ENCODE measurements at places on chromosomes 2 and 18.

- no peak for DNase-seq
These were observed 3.8 kb upstream of the STEAP3 start for GRCh38 chr2:119219873-119220272.

- peak; percentile 38 for DNase-seq
These were observed 624 bp downstream of the METTL8 start for GRCh38 chr2:171432969-171433762.

DNA sequence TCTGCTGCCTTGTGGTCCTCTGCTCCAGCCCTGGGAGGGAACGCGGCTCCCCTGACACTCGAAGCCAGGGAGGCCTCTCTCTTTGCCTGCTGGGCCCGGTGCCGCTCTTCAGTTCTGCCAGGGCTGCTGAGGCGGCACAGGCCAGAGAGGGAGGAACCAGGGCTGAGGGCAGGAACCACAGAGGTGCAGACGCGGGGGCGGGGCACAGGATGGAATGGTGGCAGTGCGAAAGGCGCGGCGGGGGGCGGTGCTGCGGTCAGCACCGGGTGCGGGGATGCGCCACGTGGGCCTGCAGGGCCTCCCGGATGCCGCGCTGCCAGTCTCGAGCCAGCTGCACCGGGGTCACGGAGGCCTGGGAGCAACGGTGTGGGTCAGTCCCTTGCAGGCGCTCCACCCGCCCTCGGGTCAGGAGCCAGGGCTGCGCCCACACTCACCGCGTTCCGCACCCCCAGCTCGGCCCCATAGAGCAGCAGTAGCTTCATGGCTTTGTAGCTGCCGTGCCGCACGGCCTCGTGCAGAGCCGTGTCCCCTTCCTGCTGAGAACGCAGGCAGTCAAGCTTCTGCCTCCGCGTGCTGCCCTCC is 4.4 kb downstream of the ANKRD23 start:
- no peak for DNase-seq

DNA sequence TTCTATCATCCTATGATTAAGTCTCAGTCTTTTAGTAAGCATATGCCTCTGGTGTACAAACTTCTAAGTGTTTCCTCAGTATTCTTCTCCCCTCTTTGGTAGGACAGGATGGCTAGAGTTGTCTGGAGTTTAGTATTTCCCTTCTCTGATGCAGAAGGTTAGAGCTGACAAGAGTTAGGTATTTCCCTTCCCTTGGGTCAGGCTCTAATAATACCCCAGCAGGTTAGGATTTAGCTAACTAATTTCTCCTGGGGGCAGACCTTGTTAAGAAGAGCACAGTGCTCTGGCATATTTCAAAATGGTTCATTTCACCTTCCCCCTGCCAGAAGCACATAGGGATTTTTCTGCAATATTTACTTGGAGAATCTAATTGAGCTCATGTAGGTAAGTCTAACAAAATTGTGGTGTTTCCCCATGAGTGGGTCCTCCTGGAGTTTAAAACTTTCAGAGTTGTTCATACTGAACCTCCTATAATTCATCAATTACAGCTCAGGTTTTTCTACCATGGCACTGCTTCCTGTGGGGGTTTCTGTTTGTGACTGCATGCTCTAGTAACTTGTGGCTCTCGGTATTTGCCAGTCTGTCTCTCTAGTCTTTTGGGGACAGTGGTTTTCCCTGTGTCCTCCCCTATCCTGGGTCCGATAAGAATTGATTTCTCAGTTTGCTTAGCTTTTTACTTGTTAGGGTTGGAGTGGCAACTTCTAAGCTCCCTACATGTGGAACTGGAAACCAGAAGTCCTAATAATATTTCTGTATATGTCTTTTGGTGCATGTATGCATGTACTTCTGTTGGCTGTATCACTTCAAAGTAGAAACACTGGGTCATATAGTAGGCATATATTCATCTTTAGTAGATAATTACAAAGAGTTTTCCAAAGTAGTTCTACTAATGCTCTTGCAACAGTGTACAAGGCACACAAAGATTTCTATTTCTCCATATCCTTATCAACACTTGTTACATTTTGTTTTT is 77.7 kb downstream of the GDF7 start:
- DNase-seq = no peak

DNA sequence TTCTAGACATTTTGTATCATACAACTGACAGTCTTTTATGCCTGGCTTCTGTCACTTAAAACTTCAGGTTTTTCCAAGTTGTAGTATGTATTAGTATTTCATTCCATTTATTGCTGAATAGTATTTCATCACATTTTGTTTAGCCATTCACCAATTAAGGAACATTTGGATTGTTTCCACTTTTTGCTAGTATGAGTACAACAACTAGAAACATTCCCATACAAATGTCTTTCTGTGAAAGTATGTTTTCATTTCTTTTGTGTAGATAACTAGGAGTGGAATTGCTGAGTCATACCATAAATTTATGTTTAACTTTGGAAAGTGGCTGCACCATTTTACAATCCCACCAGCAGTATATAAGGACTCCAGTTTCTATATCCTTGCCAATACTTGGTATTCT is 135.9 kb downstream of the ATAD2B start:
- DNase-seq = no peak

GRCh38 chr2:67130531-67131256 is 266.4 kb upstream of the ETAA1 start:
- no peak for DNase-seq

DNA sequence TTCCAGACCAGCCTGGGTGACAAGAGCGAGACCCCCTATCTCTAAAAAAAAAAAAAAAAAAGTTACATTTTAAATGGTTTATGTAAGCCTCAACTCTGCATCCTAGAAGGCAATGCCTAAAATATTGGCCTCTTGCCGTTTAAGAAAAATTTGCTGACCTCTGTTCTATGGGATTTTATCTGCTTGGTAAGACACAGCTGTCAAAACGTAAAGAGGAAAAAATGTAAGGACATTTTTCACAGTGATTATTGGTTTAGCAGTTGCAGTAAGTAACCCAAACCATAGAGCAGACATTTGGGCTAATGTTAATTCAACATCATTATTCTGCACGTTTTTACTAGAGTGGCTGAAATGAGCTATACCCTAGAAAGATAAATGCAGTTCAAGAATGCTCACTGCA is 14.4 kb upstream of the E2F6 start:
- DNase-seq = no peak

DNA sequence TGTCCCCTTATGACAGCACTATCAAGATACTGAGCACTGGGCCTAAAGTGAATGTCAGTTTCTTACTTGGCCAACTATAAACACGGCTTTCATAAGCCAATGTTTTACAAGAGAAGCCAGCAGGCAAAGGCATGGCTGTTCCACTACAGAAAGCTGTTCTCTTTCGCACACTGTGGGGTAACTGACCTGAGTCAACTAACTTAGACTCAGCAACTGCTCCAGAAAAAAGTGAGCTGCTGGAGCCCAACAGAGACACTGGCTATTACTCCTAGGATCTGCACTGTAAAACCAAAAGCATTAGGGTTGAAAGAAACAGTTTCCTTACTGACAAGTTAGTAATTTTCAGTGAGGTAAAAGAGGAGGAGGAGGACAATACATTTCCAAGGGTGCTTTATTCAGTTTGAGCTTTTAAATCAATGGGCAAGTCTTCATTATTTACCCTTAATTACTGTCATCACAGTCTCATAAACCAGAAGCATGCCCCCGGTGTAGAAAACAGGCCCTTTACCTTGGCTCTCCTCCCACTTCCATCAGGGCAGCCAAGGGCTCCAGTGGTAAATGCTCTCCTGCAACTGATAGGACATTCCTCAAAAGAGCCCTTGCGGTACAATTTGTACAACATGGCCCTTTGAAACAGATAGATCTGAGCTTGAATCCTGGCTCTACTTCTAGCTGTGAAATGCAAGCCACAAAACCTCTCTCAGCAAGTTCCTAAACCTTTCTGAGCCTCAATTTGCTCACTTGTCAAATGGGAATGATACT is 275.7 kb downstream of the PDE11A start:
- no peak for DNase-seq

GRCh38 chr2:57105694-57106093 is 921.9 kb downstream of the CCDC85A start:
- DNase-seq = no peak

DNA sequence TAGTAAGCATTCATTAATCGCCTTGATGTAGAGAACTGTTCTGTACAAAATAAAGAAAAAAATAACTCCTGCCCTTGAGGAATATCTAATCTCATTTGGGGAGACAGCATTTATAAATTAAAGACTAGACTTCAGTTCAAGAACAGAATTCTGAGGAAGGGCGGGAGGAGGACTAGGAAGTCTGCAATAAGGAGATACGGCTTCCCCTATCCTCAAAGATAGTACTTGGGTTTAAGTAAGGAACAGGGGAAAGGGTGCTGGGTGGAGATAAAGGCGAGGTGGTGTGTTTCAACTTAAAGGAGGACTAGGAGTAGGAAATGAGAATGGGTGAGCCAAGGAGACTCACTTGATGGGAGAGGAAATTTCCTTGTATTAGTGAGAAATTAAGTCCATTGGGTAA is 121.9 kb upstream of the MSTN start:
- DNase-seq = no peak

DNA sequence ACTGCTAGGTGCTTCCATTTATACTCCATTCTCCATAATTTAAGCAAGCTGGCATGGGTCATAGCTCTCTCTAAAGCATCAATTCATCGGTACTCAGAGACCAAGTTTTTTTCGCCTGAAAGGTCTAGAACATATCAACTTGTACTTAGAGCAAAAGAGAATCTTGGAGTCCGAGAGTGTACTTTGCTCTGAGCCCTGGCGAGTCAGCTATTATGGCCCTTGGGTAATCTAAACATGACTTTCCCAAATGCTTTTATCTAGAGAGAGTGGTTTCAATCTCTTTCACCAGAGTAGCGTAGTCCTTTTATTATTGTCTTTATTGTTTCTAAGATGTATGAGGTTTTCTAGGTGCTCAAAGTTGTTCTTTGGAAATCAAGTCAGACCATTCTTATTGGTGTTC is 34.4 kb downstream of the MAIP1 start:
- no peak for DNase-seq

DNA sequence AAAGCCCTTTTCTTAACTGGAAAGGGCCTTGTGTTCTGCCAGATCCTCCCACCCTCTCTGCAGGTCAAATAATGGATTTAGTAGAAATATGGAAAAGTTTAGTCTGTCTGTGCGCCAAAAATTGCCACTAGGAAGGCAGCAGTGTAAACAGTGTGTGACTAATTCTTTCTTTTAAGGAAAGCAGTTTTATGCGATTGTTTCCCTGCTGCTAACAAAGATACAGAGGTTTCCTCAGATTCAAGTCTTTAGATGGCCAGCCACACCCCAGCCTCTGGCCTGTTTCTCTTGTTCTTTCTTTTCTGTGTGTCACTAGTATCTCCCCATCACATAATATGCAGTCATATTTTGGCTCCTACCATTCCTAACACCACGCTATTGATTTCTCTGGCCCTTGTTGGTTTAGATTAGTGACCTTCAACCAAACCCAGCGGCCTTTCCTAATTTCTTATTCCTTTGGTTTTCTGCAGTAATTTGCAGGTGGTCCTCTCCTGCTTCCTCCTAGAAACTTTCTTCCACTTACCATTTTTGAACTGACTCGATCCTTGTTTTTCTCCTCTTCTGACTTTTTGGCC is 157.4 kb downstream of the LTBP1 start:
- DNase-seq = no peak

- no peak for DNase-seq
These were observed 285.6 kb downstream of the GULP1 start for GRCh38 chr2:188577231-188577630.

- DNase-seq = no peak
These were observed 162.3 kb downstream of the PHLPP1 start for GRCh38 chr18:62877411-62878221.

DNA sequence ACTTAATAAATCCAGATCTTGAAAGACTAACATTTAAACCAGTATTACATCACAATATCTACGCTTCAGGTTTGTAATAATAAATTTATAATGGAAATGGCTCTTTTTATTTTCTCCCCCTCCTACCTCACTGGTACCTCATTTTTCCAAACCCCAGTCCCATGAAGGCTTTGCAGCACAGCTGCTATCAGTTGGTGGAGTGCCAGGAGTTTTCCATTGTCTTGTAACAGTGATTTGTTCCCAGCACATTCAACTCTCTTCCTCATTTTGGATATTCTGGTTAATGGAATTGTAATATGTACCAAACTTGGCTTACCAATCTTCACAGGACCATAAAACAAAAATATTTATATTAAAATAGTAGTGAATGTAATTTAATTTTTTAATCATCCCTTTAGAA is 91.2 kb downstream of the VRK2 start:
- no peak for DNase-seq

DNA sequence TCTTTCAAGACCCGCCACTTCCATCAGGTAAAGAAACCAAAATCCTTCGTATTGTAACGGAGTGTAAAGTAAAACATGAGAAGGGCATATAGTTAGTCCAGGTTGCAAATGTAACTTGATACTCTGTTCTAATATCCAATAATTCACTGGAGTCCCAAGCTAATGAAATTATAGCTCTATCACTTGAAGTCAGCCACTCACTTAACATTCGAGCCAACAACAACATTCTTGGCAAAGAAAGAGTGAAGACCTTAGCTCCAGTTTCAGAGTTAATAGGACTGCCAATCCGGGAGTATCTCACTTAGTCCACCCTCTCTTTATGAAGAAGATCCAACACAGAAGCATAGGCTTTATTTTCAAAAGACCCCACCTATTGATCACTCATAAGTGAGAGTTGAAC is 298.0 kb upstream of the SOX11 start:
- no peak for DNase-seq

GRCh38 chr2:8857709-8858108 is 20.3 kb upstream of the KIDINS220 start:
- DNase-seq = peak; percentile 39

DNA sequence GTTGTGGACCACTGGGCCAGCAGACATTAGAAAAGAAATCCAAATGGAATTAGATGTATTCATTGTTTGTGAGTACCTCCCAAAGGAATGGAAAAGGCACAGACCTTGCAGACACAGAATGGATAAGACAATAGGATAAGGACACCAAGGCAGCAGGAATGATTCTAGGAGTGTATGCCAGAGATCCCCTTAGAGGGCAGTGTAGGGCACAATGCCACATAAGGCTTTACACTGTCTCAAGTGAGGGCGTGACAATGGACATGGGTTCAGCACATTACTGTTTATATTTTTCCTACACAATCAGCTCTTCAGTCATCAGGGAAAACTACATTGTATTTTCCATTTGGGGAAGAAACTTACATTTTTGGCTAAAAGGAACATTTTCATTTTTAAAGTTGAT is 250.9 kb downstream of the PTH2R start:
- no peak for DNase-seq

GRCh38 chr18:11991021-11991795 is 9.9 kb downstream of the IMPA2 start:
- no peak for DNase-seq

DNA sequence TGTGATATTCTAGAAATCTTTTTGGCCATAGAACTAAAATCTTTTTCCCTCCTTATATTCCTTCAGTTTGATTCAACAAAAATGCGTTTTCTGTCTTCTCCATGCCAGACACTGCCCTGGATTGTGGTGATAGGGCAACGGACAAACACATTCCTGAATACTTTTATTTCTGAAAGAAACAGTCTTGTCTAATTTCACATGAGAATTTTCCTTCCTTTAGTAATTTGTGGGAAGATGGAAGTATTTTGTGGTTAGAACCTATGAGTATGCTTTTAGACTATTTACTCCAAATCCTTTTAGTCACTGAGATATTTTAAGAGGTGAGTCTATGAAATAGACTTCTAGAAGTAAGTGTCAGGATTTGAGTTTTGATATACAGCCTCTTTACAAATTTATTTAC is 49.6 kb downstream of the COL5A2 start:
- no peak for DNase-seq

- DNase-seq = peak; percentile 8
These were observed 27.0 kb downstream of the SKA1 start for GRCh38 chr18:50401888-50402287.

- no peak for DNase-seq
These were observed 226.3 kb downstream of the ATAD2B start for GRCh38 chr2:23700627-23701026.

Data from HEK293T (cell line).